Hematopoietic multipotent progenitor cell (in vitro differentiated cells): ENCODE measurements at places on chromosomes 1 and 21.

- DNase-seq = no peak
Measured at GRCh38 chr1:54011316-54012007, 6.5 kb downstream of the LDLRAD1 start.

DNA sequence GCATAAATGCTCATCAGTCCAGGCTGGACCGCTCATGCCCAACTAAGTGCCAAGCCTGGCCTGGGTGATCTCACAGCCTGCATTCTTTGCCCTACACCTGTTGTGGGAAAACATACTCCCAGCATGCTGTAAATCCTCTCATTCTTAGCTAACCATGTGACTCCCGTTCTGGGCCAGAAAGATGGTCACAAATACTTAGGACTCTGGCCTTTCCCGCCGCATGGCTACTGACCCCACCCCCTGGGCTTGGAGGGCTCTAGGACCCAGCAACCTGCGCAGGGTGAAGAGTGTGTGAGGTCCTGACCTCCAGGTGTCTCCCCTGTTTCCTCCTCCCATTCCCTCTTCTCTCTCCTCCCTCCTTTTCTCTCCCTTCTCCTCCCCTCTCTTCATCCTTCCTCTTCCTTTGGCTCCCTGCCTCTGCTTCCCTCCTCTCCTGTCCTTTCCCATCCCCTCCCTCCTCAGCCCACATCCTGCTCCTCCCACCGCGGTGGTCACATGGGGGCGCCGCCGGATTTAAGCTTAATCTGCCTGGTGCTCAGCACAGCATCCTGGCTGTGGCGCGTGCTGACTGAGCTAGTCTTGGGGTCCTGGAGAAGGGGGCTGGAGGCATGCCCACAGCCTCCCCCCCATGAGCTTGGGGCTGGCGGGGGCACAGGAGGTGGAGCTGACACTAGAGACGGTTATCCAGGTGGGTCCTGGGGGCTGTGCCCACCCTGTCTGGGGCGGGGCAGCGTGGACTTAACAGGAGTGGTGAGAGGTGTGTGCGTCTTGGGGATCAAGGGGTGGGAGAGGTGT, at the start of gene CROCC:
Gene CROCC (plus strand): TSS at position 541 of the 795 bp plus-strand sequence. CDS start 88 bp downstream, at position 629.
- no peak for DNase-seq

DNA sequence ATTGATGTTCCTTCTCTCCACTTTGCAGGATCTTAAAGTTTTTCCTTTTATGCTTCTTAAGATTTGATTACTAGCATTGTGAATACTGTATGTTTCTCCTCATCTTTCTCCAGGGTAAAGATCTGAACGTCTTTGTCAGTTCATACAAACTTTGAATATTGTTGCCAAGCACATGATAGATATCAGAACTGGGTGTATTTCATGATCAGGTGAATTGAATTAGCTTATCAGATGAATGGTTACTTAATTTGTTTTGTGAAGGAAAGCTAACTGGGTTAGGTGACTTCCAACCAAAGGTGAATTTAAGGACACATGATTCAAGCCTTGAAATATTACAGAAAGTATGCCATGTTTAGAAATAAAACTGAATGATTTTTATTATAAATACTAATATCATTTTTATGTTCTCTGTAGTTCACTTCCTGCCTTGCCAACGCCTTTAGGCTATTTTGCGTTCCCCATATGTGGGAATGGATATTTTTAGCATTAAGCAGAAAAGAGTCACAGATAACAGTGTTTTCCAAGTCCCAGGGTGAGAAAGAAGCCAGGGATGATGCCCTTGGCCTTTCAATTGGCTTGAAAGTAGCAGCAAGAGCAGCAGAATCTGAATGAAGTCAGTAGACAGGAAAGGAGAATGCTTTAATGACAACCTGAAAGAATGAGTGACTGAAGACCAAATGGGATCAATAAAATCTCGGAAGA, 752.1 kb downstream of the NCAM2 start:
- no peak for DNase-seq

GRCh38 chr1:199792874-199793273, 234.6 kb upstream of the NR5A2 start:
- no peak for DNase-seq

GRCh38 chr1:66978201-66978600, 53.4 kb downstream of the MIER1 start:
- DNase-seq = no peak
